ENCODE measurements at places on chromosomes 5 and 9.
A peak's percentile ranks its signal among the peaks of the same experiment; 100 is the strongest.

- no peak for DNase-seq
Measured at GRCh38 chr9:29176231-29176630, 1603.0 kb upstream of the C9orf72 start.

GRCh38 chr5:57163553-57164006, 10.3 kb upstream of the GPBP1 start:
- DNase-seq = no peak

GRCh38 chr5:67921004-67921601, 294.5 kb upstream of the PIK3R1 start:
- DNase-seq = no peak

GRCh38 chr9:7688626-7689025, 111.0 kb downstream of the DMAC1 start:
- no peak for DNase-seq

DNA sequence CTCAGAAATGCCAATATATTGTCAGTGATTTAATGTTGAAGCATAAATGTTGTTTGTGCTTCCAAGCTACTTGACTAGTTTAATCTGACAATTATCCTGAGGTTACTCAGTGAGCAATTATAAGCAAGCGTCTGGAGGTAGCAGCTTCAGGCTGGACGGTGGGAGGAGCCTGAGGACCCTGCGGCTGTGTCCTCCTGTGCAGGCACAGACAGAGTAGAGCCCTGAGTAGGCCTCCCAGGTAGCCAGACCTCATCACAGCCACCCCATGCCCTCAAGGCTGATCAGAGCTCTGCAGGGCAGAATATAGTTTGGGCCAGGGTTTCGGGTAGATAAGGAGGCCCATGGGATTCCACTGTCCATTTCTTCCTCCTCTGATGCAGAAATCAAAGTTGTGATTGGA, 153.6 kb downstream of the DRD1 start:
- no peak for DNase-seq

- no peak for DNase-seq
Measured at GRCh38 chr5:115431116-115431515, 113.5 kb downstream of the FEM1C start.

GRCh38 chr9:21995666-21996398, 1.2 kb downstream of the CDKN2B-AS1 start:
- peak; percentile 46 for DNase-seq

GRCh38 chr5:43152946-43153345, 32.2 kb downstream of the ZNF131 start:
- no peak for DNase-seq

- no peak for DNase-seq
Measured at GRCh38 chr5:179798144-179798770, 4.5 kb downstream of the LTC4S start.

- DNase-seq = no peak
Measured at GRCh38 chr5:67154556-67155206, 41.9 kb downstream of the CD180 start.

GRCh38 chr9:27369591-27369990, 72.6 kb upstream of the EQTN start:
- DNase-seq = peak; percentile 65

GRCh38 chr5:73387601-73388305, 60.8 kb downstream of the FOXD1 start:
- no peak for DNase-seq

GRCh38 chr5:119275146-119275545, 80.7 kb upstream of the TNFAIP8 start:
- DNase-seq = no peak

DNA sequence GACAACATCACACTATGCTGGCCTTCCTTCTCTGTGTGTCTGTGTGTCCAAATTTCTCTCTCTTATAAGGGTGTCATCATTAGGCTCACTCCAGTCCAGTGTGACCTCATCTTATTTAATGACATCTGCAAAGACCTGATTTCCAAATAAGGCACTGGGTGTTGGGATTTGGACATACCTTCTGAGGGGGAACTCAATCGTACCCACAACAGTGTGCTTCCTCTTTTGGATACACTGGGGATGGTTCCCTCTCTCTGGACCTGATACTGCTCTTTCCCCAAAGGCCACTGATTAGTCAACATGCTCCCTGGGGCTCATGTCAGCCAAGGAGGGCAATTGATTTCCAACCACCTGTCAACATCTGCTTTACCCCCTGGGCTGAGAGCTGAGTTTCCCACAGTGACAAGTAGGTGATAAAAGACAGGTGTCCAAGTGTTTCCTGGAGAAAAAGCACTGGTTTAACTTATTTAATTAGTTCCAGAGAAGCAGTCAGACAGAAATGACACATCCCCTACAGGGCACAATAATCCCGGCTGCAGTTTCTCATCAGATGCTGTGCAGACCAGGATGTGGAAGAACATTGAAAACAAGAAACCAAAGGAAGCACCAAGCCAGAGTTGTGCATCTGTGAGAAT, 17.8 kb upstream of the CEP72 start:
- peak; percentile 92 for DNase-seq

DNA sequence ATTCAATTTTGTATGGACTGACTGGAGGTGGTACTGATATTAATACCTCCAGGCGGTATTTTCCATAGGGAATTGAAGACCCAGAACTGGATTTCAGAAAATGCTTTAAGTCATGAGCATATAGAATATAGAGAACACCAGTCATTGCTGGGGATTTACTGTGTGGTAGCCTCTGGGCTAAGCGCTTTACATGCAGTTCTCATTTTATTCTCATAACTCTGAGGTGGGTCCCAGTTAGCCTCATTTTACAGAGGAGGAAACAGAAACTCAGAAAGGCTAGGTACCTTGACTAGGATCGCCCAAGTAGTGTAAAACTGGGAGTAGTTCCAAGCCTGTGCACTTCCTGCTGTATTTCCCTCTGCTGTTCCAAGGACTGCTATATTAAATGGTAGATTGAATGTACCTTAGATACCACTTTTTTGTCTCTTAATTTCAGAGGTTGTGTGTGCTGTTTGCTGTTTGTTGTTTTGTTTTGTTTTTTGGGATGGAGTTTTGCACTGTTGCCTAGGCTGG, 13.8 kb downstream of the SLC44A1 start:
- DNase-seq = no peak

GRCh38 chr5:160450164-160450932, 28.7 kb downstream of the PTTG1 start:
- no peak for DNase-seq

DNA sequence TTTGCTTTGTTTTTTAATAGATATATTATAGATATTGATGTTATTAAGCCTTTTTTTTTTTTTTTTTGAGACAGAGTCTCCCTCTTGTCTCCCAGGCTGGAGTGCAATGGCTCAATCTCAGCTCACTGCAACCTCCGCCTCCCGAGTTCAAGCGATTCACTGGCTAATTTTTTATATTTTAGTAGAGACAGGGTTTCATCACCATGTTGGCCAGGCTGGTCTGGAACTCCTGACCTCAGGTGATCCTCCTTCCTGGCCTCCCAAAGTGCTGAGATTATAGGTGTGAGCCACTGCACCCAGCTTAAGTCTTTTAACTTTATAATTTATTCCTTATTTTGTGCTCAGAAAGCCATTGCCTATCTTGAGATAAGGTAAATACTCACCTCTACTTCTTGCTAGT, 24.2 kb upstream of the RAD23B start:
- no peak for DNase-seq

GRCh38 chr5:162456086-162456485, 388.5 kb downstream of the GABRG2 start:
- no peak for DNase-seq

DNA sequence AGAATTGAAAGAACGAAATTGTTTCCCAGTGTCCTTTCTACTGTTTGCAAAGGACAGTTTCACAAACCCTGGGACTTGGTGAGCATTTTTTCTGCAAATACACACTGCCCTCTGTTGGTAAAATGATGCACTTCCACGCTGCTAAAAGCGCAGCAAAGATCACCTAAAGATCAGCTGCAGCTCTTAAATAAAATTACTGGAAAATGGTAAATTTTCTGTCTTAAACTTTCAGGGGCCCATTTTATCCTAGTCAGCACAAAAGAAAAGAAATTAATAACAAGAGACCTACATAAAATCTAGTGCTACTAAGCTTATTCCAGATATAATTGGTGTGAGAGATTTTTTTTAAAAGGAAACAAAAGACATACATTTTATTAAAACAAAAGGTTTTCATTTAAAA, 566.0 kb downstream of the CAAP1 start:
- peak; percentile 75 for DNase-seq

DNA sequence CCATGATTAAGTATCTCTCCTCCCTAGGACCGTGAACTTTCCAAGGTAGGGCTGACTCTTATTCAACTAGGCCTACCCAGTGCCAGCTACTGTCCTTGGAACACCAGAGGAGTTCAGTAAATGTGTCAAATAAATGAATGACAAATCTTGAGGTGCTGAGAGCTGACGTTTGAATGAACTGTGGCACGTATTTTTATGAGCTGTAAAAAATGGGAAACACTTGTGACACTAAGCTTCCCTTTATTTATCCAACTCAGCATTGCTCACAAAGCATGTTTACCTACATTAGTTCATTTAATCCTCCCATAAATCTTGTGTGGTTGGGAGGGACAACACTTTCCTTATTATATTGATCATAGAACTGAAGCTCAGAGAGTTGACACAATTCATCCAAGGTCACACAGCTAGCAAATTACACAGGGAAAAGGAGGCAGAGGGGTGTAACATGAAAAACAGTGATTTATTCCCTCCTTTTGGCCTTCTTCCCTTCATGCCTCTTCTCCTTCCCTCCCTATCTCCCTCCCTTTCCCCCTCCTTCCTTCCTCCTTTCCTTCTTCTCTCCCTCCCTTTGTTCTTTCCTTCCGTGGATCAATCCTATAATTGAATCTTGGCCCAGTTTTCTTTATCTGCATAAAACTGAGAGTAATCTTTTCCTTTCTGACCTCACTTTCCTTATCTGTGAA, 412.6 kb downstream of the DMRT2 start:
- DNase-seq = no peak

DNA sequence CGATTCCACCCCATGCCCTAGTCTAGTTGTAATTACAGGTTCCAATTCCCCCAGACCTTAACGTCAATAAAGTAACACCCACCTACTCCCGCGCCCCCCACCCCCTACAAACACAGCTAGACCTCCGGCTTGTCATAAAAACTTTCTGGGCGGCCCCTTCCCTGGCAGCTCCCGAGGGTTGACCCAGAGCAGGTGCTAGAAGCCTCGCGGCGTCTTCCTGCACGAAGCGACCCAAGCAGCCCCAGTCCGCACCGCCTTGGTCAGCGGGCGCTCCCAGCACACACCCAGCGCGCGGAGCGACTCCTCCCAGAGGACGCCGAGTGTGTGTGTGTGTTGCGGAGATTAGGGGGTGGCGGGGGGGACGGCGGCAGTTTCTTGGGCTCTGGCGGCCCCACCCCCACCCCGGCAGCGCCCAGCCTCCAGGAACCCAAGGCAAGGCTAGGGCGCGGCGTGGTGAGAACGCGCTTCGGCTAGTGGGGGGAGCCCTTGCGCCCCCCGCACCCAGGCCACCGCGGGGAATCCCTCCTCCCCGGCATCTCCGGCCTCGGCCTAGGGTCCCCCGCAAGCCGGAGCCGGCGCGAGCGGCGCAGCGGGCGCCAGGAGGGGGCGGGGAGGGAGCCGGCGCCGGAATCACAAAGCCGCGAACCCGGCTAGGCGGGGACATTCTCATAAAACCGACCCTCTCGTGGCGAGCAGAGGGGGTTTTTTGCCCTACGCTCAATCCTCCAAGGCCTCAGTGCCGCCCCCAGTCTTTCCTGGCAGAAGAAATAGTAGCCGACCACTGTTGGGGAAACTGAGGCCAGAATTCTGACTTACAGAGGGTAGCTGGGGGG, 2.2 kb downstream of the PCDH1 start:
- no peak for DNase-seq

- peak; percentile 6 for DNase-seq
Measured at GRCh38 chr5:132785365-132785764, 8.3 kb upstream of the SEPTIN8 start.

Data from MV-4-11 (cell line).